Activated CD8-positive, alpha-beta memory T cell treated with anti-CD3 and anti-CD28 coated beads, Interleukin-2, amount 50 U/mL, for 4 hours (primary cell): ENCODE measurements at places on chromosomes 12 and 14.

- DNase-seq = no peak
Observed at GRCh38 chr12:105574056-105574715, 243.7 kb downstream of the C12orf75 start.

- no peak for DNase-seq
Observed at GRCh38 chr12:3896801-3897351, 23.7 kb upstream of the PARP11 start.

GRCh38 chr12:54021432-54022013 is 6.7 kb upstream of the HOXC6 start:
- DNase-seq = no peak

DNA sequence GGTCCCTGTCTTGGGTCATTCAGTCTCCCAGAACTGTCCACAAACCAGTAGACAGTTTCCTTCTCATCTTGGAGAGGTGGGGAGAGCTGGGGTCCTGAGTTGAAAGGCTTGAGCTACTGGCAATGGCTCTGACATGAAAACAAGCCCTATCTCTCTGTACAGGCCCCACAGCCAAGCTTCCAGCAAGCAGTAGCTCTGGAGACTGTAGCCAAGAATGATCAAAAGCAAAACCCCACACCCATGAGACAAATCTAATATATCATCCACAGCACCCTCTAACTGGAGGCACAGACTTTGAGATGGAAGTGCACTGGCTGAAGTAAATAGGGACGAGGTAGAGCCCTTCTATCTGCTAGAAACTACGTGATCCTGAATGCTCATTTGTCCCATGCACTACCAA is 40.9 kb downstream of the RERG start:
- DNase-seq = no peak

DNA sequence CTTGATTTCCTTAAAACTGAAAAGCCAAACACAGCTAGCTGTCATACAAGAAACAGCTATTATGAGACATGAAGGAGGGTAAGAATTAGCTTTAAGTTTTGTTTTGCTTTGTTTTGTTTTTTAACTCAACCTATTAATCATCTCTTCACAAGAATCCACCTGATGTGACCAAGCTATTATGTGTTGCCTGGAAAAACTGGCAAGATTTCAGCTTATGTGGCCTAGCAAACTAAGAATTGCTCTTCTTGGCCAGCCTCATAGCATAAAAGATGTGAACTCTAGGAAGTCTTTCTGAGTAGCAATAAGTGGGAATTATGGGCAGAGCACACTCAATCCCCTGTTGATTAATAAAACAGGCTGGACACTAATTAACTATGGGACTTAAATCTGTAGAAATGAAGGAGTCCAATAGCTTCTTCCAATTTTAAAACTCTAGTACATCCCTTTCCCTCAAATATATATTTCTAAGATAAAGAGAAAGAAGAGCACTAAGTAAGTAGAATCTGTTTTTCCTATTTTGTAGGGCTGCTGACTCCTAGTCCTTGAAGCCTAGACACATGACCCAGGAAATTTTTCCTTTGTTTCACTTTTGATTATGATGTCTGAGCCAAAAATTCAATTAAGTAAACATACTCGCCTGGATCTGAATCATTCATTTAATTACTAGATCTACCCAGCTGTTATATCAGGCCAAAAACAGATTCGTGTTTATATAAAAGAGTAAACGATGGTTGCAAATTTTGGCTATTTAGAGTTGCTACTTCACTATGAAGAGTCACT is 75.7 kb downstream of the GTF2A1 start:
- DNase-seq = no peak

DNA sequence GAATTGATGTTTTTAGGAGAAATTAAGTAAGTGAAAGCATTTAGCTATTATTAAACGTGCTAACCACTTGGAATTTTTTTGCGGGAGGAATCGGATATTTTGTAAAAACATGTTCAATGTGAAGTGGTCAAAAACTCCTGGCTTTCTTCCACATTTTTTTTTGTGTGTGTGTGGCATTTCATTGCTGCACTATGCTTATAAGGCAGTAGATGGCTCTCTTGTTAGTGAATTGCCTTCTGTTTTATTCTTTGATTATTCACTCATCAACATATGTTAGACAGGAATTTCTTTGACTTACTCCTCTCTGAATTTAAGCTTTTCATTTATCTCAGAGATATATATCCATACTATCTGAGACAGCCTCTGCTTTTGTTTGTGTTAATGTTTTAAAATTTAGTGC is 71.3 kb downstream of the DERA start:
- no peak for DNase-seq

- DNase-seq = no peak
Observed at GRCh38 chr12:69610729-69611128, at the start of gene LRRC10. LRRC10 (minus strand) TSS chr12:69610907; CDS start chr12:69610838, 69 bp downstream.

- no peak for DNase-seq
Observed at GRCh38 chr12:108843187-108843586, 14.2 kb downstream of the SSH1 start.
